ENCODE measurements at places on chromosomes 2 and 18.

DNA sequence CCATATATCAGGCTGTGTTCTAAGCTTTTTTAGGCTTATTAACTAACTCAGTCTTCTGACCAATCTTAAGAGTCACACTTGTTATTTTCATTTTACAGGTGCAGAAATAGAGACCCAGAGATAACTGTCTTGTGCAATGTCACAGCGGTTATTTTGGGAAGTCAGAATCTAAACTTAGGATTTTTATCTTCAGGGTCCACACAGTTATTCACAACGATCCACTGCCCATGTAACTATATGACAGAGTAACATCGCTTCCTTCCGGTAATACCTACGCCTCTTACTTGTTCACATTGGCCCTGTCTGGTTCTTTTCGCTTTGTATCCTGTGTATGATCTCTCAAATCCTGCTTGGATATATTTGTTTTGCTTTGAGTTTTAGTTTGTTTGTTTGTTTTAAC lies 631.7 kb downstream of the LRP1B start:
- DNase-seq = no peak

GRCh38 chr18:48975817-48976649 lies 25.3 kb upstream of the SMAD7 start:
- DNase-seq = peak; percentile 66

GRCh38 chr18:5983488-5983887 lies 88.2 kb upstream of the TMEM200C start:
- no peak for DNase-seq

- peak; percentile 35 for DNase-seq
These were observed 23.0 kb downstream of the TCF7L1 start for GRCh38 chr2:85156153-85156552.

GRCh38 chr2:181613241-181613640 lies 43.7 kb downstream of the CERKL start:
- no peak for DNase-seq

DNA sequence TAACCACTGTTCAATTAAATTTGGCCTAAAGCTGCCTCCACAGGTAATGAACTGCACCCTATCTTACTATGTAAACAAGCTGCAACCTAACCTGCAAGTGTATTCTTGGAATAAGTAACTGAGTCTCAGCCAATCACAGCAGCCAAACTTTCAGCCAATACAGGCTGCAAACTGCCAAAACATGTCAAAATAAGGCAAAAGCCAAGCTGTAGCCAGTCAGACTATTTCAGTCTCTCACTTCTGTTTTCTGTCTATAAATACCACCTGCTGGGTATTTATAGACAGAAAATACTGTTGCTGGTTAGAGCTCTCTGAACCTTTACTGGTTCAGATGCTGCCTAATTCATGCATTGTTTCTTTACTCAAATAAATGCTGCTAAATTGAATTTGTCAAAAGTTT lies 14.3 kb downstream of the C2orf76 start:
- DNase-seq = no peak

DNA sequence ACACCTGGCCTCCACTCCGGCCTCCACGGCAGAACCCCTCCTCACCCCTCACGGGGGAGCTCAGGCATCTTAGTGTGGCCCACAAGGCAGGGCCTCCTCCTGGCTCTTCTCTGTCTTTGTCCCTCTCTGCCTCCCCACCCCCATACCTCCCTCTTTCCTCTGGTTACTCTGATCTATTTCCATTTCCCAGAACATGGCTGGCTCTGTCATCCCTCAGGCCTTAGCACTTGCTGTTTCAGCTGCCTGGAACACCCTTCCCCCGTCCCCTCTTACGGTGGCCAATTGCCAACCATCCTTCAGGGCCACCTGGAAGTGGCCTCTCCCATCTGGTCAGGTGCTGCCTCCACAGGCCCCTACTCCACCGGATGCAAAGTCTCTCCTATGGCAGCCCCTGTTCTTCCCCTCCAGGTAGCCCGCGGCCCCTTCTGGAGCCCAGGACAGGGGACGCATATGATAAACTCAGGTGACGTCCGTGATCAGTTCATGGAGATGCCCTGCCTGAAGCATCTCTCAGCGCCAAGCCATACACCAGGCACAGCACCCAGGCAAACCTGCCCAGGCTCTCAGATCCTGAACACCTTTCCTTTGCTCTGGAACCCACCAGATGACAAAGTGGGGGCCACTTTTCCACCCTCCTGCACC lies 3.6 kb upstream of the ECEL1 start:
- no peak for DNase-seq

DNA sequence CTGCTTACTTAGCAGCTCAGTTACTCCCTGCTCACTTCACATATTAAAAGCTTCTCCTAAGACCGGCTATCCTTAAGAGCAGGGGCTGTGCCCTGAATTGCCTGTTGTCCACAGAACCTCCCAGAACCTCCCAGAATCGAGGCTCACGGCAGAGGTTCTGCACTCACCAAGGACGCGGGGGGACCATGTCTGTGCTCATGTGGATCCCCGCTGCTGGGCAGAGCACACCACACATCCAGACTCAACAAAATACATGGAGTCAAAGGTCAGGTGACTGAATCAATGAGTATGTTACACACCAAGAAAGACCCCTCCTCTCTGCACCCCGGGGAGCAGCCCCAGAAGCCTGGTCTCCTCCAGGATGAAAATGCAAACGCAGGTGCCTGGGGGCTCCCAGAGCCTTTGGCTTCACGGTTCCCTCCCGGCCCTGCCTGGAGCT lies 149.0 kb downstream of the MBP start:
- no peak for DNase-seq

DNA sequence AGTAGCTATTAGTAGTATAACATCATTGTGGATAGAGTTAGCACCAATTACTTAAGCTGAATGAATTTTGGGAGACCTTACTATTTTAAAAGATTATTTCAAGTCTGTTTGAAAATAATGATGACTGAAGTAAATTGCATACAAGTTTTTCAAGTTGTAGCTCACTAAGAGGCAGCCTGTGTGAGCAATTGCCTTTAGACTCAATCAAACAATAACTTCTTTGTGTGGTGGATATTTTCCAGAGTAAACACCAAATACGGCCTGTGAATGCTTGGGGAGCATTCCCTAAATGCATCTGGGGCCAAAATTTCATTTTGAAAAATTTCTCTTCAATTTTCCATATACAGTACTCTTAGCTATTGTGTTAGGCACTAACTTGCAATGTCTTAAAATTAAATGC lies 7.9 kb downstream of the SERPINB12 start:
- no peak for DNase-seq

DNA sequence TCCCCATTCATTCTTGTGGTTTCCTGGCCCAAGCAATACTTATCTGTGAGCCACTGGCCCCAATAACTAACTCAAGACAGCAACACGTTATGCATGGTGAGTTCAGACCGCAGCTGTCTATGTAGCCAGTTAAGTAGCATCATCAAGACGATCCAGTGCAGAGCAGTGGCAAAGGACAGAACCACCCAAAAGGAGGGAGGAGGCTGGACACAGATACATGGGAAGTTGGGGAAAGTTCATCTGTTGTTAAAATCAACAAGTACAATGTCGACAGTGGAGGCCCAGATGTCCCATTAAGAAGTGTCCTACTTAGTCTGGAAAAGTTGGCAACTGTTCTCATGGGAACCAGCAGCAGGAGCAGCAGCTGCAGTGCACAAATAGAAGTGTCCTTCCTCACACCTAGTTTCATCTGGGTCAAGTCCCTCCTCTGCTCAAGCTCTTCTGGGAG lies 106.9 kb upstream of the THOC1 start:
- DNase-seq = peak; percentile 66

DNA sequence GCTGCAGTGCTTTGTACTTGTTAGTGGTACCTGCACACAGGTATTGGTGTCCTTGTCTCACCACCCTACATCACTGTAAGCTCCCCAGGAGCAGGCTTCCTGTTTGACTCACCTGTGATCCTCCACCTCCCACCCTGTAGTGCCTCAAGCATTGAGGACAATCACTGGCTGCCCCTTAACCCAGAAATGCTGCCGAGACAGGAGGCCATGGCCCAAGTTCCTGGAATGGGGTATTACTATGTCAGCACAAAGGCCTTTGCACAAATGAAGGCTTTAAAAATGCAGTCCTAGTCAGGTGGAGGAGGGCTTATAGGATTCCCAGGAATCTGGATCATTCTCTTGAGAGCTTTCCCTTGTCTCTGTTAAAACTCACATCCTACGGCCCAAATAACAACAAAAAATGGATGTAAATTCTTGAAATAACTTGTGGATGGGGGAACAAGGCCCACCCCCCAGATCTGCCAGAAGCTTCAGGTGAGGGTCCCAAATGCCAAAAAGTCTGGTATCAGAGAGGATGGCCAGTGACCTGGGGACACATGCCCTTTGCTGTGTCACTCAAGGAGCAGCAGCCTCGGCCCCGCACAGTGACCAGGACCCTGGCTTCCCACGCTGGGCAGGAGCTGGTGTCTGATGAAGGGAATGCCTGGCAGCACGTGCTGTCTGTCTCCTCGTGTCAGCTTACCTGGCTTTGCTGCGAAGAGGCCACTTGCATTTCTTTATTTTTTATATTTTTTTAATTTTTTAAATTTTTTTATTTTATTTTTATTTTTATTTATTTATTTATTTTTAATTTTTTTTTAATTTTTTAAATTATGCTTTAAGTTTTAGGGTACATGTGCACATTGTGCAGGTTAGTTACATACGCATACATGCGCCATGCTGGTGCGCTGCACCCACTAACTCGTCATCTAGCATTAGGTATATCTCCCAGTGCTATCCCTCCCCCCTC lies 3.7 kb upstream of the IL37 start:
- no peak for DNase-seq

- no peak for DNase-seq
These were observed 104.7 kb upstream of the DSEL start for GRCh38 chr18:67621049-67621713.

DNA sequence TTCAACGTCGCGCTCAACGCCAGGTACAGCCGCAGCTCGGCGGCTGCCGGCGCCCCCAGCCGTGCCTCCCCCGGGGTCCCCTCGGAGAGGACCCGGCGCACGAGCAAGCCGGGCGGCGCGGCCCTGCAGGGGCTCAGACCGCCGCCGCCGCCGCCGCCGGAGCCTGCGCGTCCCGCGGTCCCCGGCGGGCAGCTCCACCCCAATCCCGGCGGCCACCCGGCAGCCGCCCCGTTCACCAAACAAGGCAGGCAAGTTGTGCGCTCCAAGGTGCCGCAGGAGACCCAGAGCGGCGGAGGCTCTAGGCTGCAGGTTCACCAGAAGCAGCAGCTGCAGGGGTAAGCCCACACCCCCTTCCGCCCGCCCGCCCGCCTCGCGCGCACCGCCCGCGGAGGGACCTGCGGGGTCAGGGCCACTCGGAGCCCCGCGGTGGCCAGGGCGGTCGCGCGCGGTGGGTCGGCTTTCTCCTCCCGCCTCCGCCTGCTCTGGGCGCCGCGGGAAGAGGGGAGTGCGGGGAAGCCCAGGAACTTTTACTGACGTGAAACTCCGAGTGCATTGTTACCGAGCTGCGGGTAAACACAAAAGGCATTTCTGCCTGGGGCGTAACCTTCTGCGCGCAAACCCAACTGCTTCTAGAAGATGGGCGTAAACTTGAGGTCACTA lies 861 bp downstream of the LTBP1 start:
- peak; percentile 62 for DNase-seq

GRCh38 chr2:164903204-164903603 lies 52.1 kb downstream of the SLC38A11 start:
- DNase-seq = peak; percentile 77

DNA sequence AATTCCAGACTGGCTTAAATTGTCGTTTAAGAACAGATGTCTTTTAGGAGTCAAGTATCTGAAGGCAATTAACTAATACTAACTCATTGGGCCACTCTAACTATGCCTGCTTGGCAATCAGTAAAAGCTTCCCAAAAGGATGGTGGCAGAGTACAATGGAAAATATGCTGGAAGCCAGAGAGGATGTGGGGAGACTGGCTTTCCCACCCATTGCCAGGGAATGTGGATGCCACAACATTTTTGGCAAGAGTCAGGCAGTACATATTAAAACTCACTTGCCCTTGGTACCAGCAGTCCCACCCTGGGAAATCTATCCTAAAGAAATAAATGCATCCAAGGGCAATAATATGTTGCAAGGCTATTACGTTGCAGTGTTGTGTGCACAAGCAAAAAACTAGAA lies 74.0 kb upstream of the FZD7 start:
- peak; percentile 73 for DNase-seq

DNA sequence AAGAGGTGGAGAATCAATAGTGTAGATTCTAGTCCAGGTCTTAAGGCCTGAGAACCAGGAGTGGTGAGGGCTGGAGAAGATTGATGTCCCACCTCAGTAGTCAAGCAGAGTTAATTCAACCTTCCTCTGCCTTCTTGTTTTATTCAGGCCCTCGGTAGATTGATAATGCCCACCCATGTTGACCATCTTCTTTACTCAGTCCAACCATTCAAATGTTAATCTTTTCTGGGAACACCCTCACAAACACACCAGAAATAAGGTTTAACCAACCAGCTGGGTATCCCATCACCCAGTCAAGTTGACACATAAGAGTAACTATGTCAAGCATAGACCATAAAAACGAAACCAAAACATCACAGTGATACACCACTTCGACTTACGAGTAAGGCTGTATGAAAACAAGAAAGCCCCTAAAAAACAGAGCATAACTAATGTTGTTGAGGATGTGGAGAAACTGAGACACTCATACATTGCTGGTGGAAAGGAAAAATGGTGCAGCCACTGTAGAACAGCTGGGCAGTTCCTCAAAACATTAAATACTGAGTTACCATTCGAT lies 57.5 kb downstream of the SLC35F5 start:
- no peak for DNase-seq

GRCh38 chr2:163667064-163667887 lies 68.5 kb downstream of the FIGN start:
- peak; percentile 97 for DNase-seq

DNA sequence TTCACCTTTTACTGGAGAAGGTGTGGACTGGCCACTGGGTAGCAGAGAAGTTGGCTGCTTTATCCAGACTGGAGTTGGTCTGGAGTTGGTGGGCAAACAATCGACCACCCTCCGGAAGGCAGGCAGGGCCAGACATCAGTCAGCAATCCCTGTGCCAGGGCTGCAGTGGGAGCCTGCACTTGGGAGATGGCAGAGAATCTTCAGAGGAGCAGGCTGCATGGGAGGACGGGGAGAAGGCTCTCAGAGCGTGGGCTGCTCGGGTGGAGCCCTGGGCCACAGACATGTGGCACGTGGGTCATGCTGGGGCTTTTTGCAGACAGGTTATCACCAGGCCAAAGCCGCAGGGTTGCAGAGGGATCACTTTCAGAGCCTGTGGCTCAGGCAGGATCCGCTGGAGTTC lies 29.6 kb downstream of the SLC9A4 start:
- DNase-seq = no peak

DNA sequence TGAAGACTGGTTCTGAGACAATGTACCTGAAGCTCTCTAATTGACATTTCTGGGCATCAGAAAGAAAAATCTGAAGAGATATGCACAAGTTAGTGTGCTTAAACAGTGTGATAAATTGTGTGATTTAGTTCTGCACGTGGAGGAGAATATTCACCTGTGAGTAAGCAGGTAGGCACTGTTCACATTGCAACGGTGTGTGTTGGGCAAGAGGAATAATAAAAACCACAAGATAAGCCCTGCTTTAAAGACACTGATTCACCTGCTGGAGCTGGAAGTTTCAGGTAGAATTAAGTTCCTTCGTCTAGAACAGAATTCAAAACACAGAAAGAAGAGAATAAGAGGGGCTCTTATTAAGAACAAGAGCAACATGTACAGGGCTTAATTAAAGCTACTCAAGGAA lies 864.3 kb upstream of the SOX11 start:
- no peak for DNase-seq

Measured in fibroblast of lung (primary cell).